Femur (tissue), 1 donor: ENCODE measurements at places on chromosomes 5 and 9.

- DNase-seq = no peak
These were observed 177.2 kb downstream of the MAPKAP1 start for GRCh38 chr9:125529589-125530515.

DNA sequence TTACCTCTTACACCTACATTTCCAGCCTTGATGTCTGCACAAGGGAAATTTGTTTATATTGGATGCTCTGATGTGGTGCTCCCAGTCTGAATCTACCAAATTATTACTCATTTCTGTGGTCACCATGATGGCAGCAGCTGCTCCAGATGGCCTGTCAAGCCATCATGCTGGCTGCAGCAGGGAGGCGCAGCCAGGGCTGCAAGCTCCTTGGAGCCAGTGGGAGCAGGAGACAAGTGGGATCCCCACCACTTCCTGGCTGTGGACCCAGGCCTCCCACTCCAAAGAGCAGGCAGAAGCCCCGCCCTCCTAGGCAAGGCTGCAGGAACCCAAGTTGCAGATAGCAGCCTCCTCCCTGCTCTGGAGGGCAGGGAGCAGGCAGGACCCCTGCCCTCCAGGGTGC, 241.1 kb upstream of the ATP10B start:
- no peak for DNase-seq

DNA sequence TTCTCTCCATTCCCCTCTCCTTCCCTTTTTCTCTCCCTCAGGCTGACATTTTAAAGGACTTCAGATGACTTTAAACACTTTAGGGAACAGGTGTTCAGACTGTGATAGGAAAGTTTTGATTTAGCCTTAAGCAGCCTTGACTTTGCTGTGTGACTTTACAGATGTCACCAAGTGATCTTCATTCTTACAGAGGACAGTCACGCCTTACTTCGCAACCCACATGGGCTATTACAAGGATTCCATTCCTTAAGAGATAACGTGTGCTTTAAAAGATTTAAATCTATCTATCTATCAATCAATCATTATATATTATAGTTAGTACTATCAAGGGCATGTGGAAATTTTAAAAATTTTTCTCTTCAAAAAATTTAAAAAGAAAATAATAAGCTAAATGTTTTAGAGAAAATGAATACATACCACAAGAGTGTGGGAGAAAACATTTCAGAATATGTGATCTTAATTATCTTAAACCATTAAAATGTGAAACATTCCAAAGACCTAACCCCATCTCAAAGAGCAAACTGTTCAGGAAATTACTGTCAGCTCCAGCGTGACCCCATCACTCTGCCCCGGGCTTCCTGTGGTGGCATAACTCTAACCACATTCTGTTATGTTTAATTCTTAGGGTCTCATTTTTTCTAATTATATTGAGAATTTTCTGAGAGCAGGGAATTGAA, 530.5 kb downstream of the SEMA5A start:
- DNase-seq = no peak

GRCh38 chr5:124677374-124678351, 68.8 kb downstream of the ZNF608 start:
- DNase-seq = peak; percentile 88

GRCh38 chr9:20480249-20480648, 142.1 kb downstream of the MLLT3 start:
- DNase-seq = no peak

DNA sequence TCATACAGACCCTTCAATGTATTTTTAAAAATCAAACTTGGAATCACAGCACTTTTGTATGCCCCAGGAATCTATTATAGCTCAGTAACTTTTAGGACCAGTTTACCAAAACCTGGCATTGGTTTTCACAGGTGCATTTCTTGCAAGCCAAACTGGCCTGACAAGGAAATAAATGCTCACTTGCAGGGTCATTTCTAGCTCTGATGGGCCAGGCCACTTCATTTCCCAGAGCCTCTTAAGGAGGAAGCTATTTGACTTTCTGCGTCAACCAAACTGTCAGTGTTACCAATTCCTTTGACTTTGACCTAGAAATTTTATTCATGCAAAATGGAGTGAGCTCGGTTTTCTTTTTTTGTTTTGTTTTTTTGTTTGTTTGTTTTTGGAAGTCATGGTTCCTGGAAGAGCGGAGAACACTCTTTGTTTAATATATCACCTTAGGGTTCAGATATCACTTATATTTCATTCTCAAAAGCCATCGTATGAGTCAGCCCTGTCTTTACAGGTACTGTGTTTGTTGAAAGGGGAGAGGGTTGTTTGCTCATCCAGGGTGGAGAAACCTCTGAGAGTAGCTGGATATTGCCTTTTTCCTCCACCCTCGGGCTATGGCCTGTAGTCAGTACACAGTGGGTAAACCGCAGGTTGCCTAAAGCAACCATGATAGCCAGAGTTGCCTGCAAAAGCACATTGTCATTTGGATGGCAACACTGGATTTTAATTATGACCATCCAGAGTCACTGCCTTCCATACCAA, 58.9 kb downstream of the GNA14 start:
- DNase-seq = no peak

DNA sequence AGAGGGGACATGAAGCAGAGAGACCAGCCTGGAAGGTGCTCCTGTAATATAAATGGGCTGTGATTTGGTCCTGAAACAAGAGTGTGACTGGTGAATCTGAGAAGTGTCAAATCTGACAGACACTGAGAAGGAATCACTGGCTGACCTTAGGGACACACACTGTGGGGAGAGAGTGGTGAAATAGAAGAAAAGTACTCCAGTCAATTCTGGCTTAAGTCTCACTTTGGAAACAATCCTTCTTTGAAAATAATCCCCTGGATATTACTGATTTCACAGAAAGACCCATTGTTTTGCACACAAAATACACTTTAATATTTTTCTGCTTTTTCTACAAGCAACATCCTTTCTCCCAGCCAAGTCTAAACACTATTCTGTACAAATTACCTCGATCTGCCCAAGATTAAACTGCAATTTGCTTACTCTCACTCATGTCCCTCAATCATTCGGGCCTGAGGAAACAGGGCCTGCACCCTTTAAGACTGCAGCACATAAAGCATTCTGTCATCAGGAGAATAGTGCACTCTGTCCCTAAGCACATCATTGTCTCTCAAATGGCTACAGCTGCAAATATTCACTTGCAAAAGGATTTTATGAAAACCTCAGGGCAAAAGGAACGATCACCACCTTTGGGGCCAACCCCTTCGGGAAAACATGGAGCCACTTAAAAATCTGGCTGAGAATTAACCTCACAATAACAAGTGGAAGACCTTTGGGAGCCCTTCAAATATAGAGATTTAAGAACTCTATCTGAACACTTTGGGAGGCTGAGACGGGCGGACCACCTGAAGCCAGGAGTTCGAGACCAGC, 68.6 kb downstream of the MAPKAP1 start:
- no peak for DNase-seq

GRCh38 chr5:80977764-80978163, 17.6 kb downstream of the RASGRF2 start:
- no peak for DNase-seq

- DNase-seq = no peak
These were observed 18.5 kb upstream of the TCERG1 start for GRCh38 chr5:146428658-146429057.

GRCh38 chr5:100787648-100788047, 115.4 kb downstream of the ST8SIA4 start:
- DNase-seq = no peak

GRCh38 chr5:148386041-148386440, 2.3 kb downstream of the FBXO38 start:
- no peak for DNase-seq
